Anterior cingulate cortex (tissue), 58 donors: ENCODE measurements at places on chromosomes 2 and 18.

- no peak for DNase-seq
Measured at GRCh38 chr2:65512783-65513182, 80.4 kb upstream of the SPRED2 start.

DNA sequence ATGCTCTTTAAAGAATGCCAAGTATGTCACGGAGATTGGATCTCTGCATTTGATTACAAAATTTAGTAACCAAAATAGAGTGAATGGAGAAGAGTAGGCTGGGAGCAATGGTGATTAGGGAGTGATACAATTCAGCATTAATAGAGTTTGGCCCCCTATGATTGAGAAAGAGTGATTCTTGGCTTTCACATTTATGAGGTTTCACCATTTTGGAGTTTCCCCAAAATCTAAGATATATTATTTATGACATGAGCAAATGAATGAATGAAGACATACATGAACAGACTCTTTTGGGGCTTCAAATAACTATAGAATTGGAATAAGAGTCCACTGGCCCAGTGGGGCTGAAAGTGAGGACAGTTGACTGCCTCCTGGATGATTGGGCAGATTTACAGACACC, 255.2 kb downstream of the LPIN1 start:
- DNase-seq: no peak

DNA sequence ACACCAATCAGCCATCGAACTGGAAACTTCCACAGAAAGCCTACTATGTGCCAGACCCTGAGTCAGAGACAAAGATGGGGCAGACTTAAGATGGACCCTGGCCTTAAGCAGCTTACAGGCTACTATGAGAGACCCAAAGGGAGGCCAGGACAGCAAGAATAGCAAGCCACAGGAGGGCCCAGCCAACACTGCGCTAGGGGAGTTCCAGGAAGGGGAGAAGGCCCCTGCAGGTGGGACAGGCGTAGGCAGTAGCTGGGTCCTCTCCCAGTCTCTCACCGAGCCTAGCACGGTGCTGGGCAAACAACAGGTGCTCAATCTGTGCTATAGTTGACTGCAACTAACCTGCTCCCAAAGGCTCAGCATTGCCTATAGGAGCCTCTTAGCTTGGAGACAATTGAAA, 136.2 kb downstream of the CLIP4 start:
- no peak for DNase-seq

DNA sequence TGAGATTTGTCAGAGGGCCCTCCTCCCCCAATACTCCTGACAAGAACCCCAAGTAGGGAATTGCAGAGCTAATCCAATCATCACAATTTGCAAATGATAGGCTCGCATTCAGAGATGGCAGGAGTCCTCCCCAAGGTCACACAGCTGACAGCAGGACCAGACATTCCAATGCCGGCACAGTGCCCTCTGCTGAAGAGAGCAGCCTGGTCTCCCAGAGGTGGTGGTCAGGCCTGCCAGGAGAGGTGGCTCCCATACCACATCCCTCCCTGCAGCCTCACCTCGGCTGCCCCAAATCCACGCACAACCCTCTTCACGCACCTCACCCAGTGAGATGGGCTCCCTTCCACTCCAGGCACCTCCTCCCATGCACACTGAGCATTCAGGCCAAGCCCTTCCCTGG, 25.4 kb downstream of the EN1 start:
- DNase-seq: no peak

- DNase-seq: no peak
Measured at GRCh38 chr2:20647211-20647610, 3.7 kb downstream of the HS1BP3 start.
